Stimulated activated CD4-positive, alpha-beta T cell treated with anti-CD3 and anti-CD28 coated beads, Interleukin-1b, Interleukin-23, amount 100 ng/mL, for 24 hours (primary cell): ENCODE measurements at places on chromosomes 16 and 17.

DNA sequence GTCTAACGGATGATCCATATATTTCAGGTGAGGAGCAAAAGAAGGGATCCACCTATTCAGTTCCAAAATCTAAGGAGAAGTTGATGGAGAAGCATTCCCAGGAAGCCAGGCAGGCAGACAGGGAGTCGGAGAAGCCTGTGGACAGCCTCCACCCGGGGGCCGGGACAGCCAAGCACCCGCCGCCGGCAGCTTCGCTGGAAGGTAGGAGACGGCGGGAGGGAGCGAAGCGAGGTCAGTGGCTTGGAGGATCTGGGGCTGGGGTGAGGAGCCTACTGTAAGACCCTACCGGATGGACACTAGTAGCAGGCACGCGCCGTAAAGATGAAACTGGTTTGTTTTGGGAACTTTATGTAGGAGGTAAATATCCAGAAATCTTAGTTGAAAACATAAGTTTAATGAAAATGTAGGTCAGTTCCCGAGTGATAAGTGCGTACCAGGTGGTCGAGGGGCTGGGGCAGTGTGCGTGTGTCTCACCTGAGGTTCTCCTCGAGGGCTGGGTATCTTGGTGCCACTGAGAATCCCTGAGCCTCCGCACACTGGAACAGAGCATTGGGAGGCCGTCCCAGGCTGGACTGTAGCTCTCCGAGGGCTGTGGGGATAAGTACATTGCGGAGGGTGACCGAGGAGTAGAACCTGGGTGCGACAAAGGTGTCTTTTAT, 714 bp downstream of the SPATA33 start:
- no peak for DNase-seq

- no peak for DNase-seq
Observed at GRCh38 chr16:2428784-2429033, 538 bp upstream of the CCNF start.

DNA sequence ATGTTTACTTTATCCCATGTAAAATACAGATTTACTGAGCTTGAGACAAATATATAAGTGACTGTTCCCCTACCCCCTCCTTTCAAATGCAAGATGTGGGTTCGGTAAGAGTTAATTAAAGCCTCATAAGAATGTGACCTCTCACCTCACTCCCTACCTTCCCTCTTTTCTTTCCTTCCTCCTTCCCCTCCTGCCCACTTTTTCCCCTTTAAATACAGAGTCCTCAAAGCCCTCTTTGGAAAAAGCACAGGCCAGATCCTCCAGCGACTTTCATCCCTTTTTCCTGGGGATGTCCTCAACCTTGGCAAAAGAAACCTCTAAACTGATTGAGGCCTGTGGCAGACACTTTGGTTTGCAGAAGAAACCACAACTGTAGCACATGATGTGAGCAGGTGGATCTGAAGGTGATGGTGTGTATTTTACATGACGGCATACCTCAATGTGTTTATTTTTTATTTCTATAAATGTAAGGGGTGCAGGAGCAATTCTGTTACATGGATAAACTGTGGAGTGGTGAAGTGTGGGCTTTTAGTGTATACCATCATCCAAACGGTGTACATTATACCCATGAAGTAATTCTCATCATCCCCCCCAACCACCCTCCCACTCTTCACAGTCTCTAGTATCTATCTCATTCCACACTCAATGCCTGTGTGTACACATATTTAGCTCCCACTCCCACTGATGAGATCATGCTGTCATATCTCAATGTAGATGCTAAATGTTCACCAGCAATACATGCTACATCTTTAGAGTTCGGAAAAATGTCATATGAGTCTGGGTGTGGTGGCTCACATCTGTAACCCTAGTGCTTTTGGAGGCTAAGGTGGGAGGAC, 77.7 kb downstream of the XYLT1 start:
- DNase-seq: no peak

DNA sequence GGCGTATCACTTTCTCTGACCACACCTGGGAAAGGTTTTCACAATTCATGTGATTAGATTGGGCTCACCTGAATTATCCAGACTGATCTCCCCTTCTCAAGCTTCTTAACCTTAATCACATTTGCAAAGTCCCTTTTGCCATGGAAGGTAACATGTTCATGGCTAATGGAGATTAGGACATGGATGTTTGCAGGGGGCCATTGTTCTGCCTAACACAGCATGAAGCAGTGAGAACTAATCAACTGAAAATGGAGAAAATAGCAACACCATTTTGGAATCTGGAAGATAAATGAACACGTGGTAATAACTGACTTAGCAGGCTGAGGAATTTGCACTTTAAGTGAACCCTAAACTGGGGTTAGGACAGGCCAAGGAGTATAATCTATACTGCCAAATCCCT, 25.0 kb upstream of the SBK1 start:
- no peak for DNase-seq

GRCh38 chr16:17446661-17447060, 24.1 kb downstream of the XYLT1 start:
- no peak for DNase-seq

DNA sequence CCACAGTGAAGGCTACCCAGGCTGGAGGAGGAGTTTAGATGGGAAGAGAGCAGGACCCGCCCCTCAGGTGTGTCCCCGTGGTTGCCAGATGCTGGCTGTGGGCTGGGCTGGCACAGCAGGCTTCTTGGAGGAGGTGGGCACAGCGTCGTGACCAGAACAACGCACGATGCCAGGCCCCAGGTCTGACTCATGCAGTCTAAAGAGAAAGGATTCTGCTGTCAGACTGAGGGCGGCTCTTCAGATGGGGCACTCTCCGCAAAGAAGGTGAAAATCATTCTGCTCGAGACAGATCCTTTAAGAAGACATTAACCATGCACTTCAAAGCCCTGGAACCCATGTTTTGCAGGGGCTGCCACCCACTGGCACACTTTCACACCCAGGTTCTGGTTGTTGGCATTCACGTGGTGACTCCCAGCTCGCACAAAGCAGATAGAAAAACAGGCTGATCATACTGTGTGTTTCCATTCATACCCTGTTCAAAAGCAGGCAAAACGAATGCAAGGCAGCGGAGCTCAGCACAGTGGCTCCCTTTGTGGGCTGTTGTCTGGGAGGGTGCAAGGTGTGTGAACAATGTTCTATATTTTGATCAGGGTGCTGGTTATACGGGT, 19.0 kb downstream of the CACNG4 start:
- no peak for DNase-seq

DNA sequence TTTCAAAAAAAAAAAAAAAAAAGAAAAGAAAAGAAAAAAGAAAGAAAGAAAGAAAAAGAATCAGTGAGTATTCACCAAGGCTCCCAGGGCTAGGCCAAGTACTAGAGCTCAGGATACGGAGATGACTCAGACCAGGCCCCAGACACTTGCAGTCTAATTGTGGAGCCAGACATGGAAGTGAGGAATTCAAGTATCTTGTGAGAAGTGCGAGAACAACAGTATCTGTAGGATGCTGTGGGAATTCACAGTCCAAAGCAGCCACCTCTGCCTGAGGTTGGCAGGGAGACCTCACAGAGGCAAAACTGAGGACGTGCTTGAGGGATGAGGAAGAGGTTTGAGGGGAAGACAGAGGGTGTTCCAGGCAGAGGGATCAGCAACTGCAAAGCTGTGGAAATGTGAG, 14.0 kb upstream of the ALDOA start:
- no peak for DNase-seq

GRCh38 chr17:5237541-5238016, 2.9 kb upstream of the SCIMP start:
- no peak for DNase-seq

- DNase-seq: no peak
Observed at GRCh38 chr17:40148527-40148926, 8.2 kb downstream of the CASC3 start.

DNA sequence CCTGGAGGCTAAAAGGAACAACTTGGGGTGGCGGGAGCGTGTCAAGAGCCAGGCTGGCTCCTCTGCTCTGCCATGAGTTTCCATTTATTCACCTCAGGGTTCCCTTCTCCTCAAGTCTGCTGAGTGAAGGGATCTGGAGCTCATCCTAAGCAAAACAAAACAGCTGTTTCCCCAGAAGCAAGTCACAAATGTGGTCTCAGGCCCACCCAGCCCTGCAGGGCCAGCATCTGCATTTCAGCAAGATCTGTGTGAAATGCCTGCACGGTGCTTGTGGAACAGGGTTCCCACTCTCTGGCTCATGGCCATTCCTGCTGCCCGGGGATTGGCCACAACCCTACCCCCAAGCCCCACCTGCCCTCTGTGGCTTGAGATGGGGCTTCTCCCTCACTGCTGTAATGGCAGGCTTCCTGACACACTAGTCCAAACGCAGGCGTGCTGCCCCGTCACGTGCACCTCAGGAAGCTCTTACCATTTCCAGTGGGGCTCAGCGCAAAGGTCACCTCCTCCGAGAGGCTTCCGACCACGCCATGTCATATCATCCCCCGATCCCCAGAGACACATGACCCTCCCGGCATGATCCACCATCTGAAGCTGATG, 2.3 kb downstream of the SLC38A8 start:
- DNase-seq: no peak

GRCh38 chr17:45123930-45124796, 8.2 kb downstream of the PLCD3 start:
- no peak for DNase-seq

DNA sequence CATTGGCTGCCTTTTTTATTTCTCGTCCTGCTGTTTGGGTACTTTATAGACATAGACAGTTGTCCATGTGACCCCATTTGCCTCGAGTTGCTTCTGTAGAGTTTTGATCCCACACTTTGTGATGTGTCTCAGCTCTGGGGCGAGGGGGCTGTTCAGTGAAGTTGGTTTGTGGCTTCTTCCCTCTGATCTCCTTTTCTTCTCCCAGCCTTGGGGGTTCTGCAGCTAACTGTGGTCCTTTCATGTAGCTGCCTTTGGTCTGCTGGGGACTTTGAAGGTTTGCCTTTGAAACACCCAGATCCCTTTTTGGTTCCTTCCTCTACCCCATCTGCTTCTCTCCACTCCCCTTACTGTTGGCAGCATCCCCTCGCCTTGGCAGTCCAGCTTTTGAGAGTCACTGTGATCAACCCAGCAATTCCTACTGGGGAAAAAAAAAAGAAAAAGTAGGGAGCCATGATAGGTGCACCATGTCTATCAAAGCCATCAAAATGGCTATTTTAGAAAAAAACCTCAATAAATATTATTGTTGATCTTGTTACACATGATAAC, 728.8 kb upstream of the RBFOX1 start:
- DNase-seq: no peak

DNA sequence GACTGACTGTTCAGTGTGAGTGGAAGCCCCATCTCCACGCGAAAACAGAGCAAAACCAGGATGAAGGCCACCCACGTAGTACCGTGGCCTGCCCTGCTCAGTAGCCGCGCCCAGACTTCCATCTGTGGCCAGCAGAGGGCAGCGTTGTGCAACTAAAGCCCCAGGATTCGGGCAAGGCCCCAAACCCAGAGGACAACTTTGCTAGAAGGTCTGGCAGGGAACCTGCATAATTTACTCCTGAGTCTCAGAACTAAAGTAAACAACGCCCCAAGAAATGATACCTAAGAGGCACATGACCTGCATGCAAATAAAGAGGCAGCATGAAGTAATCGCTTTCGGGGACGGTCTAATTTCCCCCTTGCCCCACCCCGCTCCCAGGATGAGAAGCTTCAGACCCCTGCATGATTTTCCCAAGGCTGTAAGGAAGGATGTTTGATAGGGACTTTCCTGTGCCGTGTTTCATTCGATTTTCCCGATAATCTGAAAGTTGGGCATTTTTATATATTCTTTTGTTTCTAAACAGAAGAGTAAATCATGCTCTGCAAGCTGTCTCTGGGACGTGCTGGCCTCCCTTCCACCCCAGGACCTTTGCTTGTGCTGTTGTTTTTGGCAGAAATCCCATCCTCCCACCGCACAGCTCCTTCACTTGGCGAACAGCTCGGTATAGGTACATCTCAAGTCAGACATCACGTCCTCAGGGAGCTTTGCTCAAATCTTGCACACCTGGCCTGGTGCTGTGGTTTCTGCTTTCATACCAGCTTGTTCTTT, 18.6 kb downstream of the HSBP1 start:
- DNase-seq: peak; percentile 72

DNA sequence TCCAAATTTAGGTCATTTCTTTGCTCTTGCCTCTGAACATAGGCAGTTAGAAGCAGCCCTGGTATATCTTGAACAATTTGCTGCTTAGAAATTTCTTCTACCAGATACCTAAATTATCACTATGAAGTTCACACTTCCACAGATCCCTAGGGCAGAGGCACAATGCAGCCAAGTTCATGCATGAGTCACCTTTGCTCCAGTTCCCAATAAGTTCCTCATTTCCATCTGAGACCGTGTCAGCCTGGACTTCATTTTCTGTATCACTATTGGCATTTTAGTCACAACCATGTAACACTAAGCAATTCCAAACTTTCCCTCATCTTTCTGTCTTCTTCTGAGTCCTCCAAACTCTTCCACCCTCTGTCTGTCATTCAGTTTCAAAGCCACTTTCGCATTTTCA, 45.0 kb downstream of the KCNJ16 start:
- no peak for DNase-seq

DNA sequence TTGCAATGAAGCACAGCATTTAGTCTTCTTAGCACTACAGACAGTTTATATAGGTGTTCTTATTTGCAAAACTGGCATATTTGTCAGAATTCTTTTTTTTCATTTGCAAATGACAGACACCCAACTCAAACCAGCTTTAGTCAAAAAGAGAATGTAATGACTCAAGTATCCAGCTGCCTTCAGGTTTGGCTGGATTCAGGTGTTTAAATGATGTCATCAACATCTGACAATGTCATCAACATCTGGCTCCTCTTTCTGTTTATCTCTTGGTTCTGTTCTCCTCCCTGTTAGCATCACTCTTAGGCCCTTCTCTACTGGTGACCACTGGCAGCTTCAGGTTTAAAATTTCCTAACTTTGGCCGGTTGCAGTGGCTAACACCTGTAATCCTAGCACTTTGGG, 18.9 kb downstream of the TMC5 start:
- DNase-seq: no peak

DNA sequence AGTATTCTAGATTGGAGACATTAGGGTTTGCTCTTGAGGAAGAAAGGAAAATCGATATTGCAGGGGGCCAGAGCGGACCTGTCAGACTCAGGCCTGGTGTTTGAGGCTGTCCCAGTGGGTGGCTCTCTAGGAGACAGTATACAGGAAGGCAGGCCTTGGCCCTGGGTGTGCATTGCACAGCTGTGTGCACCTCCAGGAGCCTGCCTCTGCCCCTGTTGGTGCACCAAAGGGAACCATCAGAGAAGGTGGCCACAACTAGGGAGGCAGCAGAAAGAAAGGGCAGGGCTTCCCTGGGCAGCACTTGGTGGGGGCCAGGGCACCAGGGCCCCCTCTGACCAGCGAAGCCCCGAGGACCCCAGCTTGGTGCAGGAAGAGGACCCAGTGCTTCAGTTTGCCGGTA, 188.0 kb downstream of the NTN1 start:
- no peak for DNase-seq

- DNase-seq: peak; percentile 34
Observed at GRCh38 chr17:57671667-57672632, 73.1 kb downstream of the CCDC182 start.

GRCh38 chr16:11140466-11140865, 115.5 kb downstream of the SOCS1 start:
- DNase-seq: no peak

GRCh38 chr16:85523602-85524364, 89.3 kb upstream of the GSE1 start:
- DNase-seq: no peak
